Mucosa of gallbladder (tissue), 1 donor: ENCODE measurements at places on chromosomes 6 and 20. TPM values are rescaled to one million over a fixed set of nuclear protein-coding genes. Genes with fewer than 3 reads are reported as not detected.

Gene HRH3
- total RNA-seq: not detected

GRCh38 chr6:158666628-158667359, 16.9 kb downstream of the SYTL3 start:
- DNase-seq: no peak

GRCh38 chr20:46135856-46136633, 17.9 kb downstream of the CD40 start:
- no peak for DNase-seq

GRCh38 chr6:36120539-36120938, 9.8 kb upstream of the MAPK13 start:
- no peak for DNase-seq
